ENCODE measurements at places on chromosomes 5 and 9. TPM values are rescaled to one million over a fixed set of nuclear protein-coding genes. Genes with fewer than 3 reads are reported as not detected.

The CYLC2 gene
- total RNA-seq, result not detected

DNA sequence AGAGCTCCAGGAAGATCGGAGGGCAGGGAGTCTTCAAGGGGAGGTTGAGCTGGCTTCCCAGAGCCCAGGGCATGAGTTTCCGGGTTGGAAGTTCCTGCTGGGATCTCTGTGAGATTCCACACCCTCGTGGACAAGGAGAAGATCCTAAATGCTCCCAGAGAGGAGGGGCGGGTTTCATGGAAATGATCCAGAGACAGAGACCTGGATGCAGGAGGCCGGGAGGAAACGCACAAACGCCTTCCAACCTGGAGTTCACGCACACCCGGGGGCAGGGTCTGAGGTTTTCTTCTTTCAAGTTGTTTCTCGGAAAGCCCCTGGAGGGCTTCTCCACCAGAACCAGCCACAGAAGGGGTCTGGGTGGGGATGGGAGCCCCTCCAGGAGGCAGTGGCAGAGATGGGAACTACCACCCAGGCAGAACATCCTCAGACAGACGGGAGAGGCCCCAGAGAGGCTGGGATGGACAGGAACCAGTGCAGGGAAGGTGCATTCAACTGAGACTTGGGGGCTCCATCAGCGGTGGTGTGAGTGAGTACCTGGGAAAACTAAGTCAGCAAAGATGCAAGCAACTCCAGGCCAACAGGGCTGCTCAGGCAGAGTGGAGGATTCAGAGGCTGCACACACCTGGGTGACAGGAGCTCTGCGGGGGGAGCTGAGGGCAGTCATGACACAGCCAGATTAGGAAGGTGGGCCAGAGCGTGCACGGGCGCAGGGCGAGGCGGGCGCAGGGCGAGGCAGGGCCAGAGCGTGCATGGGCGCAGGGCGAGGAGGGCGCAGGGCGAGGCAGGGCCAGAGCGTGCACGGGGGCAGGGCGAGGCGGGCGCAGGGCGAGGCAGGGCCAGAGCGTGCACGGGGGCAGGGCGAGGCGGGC, 52.1 kb upstream of the EXOC3 start:
- DNase-seq, result no peak

DNA sequence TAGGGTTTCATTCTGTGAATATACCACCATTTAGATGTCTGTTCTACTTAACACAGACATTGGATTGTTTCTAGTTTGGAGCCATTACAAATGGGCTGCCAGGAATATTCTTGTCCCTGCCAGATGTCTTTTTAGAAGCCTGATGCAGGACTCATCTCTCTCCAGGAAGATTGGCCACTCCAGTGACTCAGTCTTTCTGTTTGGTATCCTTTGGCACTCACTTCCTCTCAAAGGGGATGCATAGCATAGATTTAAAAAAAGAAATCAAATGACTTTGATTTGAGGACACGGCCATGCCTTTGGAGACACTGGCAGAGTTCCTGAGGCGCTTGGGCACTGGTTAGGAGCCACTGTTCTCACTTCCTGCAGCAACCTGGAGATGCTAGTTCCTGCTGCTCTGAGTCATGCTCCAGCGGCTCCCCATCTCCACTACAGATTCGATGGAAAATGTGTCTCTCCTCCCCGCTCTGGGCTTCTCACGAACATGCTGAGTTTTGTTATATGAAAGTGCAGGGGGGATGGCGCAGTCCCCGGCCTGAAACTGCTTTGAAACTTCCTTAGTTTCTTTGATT, 3.5 kb upstream of the ZNF366 start:
- peak; percentile 88 for DNase-seq

GRCh38 chr5:150565868-150566267, 57.9 kb downstream of the NDST1 start:
- no peak for DNase-seq

DNA sequence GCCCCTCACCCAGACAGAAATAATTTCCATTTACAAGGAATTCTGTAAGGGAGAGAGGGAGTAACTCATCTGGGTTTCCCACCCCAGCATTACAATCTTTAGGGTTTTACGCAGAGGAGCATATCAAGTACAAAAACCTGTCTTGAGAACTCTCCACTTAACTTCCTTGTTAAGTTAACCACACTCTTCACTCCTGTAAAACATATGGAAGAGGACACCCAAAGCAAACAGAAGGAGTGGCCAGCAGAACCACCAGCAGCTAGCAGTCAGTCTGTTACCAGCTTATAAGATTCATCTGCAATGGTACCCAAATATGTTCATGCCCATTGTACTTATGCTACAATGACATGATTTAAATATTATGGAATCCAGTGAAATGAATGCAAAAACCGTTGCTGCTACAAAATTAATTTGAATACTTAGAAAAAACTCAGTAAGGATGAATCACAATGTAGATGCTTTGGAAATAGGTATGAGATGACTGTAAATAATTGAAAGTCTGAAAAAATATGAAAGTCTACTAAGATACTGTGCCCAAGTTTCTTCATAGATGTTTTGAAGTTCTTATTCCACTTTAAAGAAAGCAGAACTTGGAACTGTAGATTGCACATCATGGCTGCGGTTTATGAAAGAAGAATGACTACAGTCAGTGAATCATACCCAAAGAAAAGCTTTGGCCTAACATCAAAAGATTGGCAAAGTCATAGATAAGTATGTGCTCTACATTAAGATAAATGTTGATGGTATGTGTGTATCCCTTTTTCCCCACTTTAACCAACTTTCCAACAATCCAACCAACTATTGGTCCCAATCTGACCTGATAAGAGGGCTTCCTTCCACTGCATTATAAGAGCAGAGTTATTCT, 233.6 kb downstream of the ACTL7B start:
- peak; percentile 86 for DNase-seq

DNA sequence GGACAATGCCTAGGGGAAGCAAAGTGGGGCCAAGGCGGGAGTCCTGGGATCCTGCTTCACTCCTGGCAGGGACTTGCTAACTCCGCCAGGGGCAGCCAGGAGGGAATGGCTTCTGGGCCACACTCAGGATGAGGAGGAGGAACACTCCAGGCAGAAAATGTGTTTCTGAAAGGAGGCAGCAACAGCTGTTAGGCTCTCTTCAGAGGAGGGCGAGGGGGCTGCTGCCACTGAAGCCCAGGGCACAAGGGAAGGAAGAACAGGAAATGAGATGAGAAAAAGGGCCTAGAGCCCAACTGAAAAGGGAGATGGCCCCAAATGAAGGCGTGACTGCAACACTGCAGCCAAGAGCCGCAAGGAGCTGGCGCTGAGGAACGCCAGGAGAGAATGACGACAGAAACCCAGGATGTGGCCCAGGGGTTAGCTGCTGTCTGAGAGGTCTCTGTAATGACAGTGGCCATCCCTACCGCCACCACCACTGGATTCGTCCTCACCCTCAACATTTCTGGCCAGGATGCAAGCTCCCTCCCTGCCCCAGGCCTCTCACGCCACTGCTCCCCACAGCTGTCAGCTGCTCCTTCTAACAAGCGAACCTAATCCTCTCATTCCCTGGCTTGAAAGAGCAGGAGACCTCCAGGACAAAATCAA, 15.8 kb downstream of the PSMB7 start:
- peak; percentile 70 for DNase-seq

All from astrocyte (in vitro differentiated cells and primary cell).